ENCODE measurements at places on chromosomes 2 and 18. TPM values are rescaled to one million over a fixed set of nuclear protein-coding genes. Genes with fewer than 3 reads are reported as not detected.

- DNase-seq = no peak
Observed at GRCh38 chr2:133790711-133791110, 222.4 kb upstream of the NCKAP5 start.

DNA sequence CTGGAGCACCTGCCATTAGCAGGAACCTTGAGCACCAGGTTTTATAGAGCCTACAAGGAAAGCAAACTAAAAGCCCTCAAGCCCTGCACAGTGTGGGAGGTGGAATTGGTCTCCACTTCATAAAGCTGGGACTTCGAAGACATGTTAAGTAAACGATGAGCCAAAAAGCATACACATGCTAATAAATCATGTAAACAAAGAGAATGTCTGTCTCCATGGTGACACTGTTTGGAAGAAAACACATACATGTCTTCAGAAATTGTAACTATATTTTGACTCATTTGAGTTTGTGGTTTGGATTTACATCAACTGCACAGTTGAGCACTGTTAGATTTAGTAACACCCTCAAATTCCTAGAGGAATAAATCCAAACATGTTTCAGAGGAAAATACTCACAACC lies 978.5 kb upstream of the LRRTM1 start:
- no peak for DNase-seq

- no peak for DNase-seq
Observed at GRCh38 chr2:8174641-8175257, 507.1 kb upstream of the ID2 start.

- no peak for DNase-seq
Observed at GRCh38 chr2:18889565-18890332, 300.4 kb upstream of the NT5C1B start.

- no peak for DNase-seq
Observed at GRCh38 chr2:134402410-134402809, 148.5 kb downstream of the MGAT5 start.

- DNase-seq = no peak
Observed at GRCh38 chr18:74196220-74197119, 48.1 kb downstream of the TIMM21 start.

DNA sequence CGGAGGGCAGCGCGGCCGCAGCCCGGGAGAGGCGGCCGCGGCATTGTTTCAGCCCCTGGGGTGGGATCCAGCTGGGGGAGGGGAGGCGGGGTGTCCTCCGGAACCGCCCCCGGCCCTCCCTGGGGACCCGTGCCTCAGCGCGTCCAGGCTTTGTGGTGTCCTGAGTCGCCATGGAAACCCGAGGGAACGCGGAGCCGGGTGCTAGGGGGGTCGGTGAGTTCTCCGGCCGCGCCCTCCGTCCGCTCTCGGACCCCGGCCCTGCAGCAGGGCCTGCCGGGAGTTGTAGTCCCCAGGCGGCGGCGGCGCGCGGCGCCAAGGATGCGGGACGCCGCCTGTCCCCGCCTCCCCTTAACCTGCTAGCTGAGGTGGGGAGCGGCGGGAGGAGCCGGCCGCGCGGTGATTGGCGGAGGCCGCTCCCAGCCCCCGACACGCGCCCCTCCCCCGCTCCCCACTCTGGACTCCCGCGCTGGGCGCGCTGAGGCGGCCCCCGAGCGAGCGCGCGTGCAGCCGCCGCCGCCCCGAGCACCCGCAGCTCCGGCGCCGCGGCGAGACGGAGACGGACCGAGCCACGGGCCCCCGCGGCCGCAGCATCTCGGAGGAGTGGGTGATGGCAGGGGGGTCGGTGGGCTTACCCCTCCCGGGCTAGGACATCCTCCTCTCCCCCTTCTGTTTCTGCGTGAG lies at the start of gene DPYSL5:
Gene DPYSL5, plus strand, starts transcription at position 478 of the 681 bp plus-strand sequence. CDS start 50,368 bp downstream, outside the sequence.
- DNase-seq = no peak

- DNase-seq = no peak
Observed at GRCh38 chr2:48482769-48483168, 47.2 kb upstream of the STON1 start.

- no peak for DNase-seq
Observed at GRCh38 chr2:185835974-185836373, 97.4 kb downstream of the FSIP2 start.

DNA sequence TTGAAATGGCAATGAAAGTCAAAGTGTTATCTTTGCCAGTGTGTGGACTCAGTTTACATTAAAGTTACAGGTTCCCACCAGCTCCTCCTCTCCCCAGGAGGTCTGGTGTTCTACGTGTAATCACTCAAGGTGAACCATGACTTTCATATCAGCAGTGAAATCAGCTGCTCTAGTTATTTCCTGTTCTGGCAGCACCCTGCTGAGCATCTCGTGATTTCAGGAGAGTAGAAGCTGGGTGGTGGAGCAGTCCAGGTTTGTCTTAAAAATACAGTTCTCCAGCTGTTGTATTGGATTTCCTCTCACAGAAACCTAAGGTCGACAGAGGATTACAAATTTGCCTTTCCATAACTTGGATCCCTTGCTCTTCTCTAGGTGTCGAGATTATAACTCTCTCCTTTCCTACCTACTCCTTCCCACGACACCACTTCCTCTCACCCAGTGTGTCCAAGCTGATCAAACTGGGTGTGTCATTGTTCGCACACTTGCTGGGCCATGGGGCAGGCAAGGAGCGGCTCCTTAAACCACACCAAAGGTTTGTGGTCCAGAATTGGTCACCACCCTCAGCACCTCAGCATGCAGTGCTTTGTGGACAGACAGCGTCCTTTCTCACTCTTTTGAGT lies 13.0 kb upstream of the ARHGAP25 start:
- no peak for DNase-seq

DNA sequence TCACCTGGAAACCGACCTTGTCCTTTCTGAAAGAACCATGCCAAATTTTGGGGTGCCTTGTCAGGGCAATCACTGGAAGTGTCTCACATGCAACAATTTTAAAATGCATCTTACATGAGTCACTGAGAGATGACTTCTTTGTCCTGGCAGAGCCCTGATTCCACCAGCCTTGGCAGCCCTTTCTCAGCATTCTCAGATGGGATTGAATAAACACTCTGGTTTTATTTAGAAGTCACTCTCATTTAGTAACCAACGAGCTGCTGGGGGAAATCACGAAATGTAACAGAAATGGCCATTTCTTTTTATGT lies 3.8 kb upstream of the ATP8B1 start:
- no peak for DNase-seq

GRCh38 chr18:59961070-59961469 lies 61.3 kb downstream of the PMAIP1 start:
- DNase-seq = no peak

DNA sequence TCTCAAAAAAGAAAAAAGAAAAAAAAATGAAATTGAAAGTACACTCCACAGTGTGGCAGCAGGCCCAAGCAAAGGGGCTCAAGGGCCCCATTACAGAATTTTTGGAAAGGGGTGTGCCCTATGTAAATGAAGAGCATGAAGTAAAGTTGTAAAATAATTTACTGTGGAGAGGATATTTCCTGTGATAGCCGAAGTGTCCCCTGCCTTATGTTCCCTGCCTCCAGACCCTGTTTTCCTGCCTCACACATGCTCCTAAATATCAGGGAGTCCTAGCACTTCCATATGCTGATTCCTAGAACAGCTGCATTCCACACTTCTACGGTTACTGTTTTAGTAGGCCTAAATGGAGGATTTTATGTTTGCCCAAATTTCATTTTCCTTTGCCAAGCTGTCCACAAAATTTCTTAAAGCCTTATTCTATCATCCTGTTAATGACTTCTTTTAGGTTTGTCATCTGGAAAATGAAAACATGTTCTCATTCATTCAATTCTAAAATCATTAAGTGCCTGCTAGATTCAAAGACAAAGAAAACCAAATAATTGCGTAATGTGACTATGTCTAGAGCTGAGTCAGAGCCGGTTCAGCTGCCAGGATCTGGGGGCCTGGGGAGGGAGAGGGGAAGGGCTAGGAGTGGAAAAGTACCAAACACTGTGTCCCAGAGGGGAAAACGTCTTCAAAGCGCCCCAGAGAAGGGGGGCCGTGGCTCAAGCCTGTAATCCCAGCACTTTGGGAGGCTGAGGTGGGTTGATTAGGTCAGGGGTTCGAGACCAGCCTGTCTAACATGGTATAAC lies 25.9 kb upstream of the IMPA2 start:
- DNase-seq = no peak

GRCh38 chr2:28352610-28353195 lies 40.0 kb upstream of the FOSL2 start:
- peak; percentile 35 for DNase-seq

- DNase-seq = no peak
Observed at GRCh38 chr18:21826641-21827302, 86.2 kb downstream of the MIB1 start.

GRCh38 chr2:167297292-167297691 lies 409.0 kb downstream of the XIRP2 start:
- DNase-seq = no peak

- no peak for DNase-seq
Observed at GRCh38 chr2:5945742-5946141, 253.6 kb downstream of the SOX11 start.

DNA sequence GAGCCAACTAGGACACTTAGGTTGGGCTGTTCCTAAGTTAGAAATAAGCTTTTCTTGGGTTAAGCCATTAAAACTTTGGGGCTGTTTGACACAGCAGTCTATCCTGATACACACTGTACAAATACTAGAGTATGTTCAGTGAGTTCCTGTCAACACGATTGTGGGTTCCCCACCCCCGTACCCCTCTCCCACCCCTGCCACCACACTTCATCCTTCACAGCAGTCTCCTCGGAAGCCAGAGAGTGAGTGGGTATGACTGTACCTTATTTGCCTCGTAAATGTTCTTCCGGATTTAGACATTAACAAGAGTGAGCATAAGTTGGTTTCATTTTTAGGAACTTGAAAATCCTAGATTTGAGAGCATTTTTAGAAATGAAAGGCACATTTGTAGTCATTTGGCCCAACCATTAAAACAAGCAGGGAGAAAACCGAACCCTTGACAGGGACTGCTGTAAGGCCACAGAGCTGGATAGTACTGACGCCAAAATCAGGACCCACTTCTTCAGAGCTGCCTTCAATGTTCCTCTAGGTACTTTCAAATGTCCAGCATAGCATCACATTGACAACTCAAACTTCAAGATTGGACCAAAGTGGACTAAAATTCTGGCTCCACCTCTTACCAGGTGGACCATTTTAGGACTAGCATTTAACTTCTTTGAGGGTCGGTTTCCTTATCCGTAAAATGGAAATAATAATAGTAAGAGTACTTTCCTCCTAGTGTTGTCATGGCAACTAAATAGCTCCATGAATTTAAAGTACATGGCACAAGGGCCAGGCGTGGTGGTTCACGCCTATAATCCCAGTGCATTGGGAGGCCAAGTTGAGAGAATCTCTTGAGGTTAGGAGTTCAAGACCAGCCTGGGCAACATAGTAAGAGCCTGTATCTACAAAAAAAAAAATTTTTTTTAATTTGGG lies 166.3 kb upstream of the SERTAD2 start:
- no peak for DNase-seq

GRCh38 chr18:22355598-22355997 lies 62.1 kb downstream of the CTAGE1 start:
- DNase-seq = no peak

GRCh38 chr2:109065391-109065734 lies 63.6 kb upstream of the SH3RF3 start:
- no peak for DNase-seq

DNA sequence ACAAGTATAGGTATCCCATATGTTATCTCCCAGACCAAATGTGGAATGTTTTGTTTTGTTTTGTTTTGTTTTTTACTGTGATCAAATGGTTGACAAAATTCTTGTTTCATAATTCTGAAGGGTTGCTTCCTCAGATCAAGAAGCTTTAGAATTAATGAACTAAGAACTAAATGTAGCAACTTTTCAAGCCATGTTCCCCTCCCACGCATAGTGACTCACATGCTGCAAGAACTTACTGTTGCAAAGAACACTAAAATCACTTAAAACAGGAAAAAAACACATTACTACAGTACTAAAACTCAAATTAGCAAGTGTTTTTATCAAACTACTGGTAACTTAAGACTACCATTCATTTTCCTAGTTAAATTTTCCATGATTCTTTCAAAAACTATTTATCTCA lies 30.6 kb downstream of the HNRNPLL start:
- no peak for DNase-seq

DNA sequence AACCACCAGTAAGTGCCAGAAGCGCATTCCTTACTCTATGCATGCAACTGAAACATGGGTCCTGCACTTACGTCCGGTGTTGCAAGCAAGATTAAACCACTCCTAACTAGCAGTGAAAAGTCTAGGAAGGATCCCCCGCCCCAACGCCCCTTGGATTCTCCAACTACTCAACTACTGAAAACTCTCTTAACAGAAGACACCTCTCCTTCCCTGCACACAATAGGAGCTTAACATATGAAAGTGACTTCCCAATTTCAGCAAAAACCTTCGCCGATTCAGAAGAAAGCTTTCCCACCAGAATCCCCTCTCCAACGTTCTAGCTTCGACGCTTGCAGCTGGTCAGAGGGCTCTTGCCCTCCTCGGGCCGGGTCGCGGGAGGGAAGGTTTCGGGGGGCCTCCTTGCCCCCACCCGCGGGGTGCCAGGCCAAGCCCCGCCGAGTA lies 578 bp downstream of the IWS1 start:
- DNase-seq = peak; percentile 39

DNA sequence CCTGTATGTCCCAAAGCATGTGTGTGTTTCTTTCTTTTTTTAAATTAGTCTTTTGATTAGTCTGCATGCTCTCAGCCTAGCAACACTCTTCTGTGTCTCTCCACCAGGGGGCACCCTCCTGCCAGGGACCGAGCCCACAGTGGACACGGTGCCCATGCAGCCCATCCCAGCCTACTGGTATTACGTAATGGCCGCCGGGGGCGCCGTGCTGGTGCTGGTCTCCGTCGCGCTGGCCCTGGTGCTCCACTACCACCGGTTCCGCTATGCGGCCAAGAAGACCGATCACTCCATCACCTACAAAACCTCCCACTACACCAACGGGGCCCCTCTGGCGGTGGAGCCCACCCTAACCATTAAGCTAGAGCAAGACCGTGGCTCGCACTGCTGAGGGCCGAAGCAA lies 93.8 kb downstream of the NRP2 start:
- DNase-seq = peak; percentile 75

- no peak for DNase-seq
Observed at GRCh38 chr2:85503851-85504777, 34.9 kb upstream of the MAT2A start.

DNA sequence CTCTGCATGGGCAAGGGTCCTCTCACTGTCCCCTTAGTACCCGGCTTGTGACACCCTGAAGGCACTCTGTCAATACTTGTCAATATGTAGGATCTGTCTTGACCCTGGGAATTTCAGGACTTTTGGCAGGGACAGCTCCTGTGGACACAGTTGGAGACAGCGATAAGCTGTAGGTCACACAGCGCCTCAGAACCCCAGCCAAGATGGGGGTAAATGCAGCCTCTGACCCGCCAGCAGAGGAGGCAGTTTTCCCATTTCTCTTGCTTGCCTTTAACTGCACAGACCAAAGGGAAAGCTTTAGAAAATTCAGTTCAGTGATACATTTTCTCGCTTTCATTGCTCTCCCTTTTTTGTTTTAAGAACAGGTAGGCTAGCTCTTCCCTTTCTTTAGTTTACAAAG lies 54.8 kb upstream of the KLHL29 start:
- peak; percentile 12 for DNase-seq

The RUFY4 gene
- not detected for total RNA-seq

The UPP2 gene
- not detected for total RNA-seq

The STEAP3 gene
- total RNA-seq = 15.3 TPM

The TMEM185B gene
- total RNA-seq = 14.2 TPM

The PROC gene
- total RNA-seq = 0.95 TPM

The CD207 gene
- 0.19 TPM for total RNA-seq

The NGEF gene
- total RNA-seq = 67.5 TPM

The SLC11A1 gene
- total RNA-seq = 7.8 TPM

The PMS1 gene
- total RNA-seq = 17.2 TPM

The SMARCAL1 gene
- 17.8 TPM for total RNA-seq

The CWC22 gene
- total RNA-seq = 14.0 TPM

The CFC1 gene
- 0.69 TPM for total RNA-seq

The DUSP19 gene
- total RNA-seq = 2.8 TPM

The REV1 gene
- 40.2 TPM for total RNA-seq

The KIAA2012 gene
- total RNA-seq = 0.13 TPM

The OSBPL6 gene
- 1.5 TPM for total RNA-seq
